Stimulated activated CD8-positive, alpha-beta memory T cell treated with anti-CD3 and anti-CD28 coated beads, Interleukin-4, amount 100 ng/mL, for 4 hours (primary cell): ENCODE measurements at places on chromosomes 5 and 9.

GRCh38 chr5:159211729-159212174, 2.4 kb upstream of the RNF145 start:
- DNase-seq, result no peak

DNA sequence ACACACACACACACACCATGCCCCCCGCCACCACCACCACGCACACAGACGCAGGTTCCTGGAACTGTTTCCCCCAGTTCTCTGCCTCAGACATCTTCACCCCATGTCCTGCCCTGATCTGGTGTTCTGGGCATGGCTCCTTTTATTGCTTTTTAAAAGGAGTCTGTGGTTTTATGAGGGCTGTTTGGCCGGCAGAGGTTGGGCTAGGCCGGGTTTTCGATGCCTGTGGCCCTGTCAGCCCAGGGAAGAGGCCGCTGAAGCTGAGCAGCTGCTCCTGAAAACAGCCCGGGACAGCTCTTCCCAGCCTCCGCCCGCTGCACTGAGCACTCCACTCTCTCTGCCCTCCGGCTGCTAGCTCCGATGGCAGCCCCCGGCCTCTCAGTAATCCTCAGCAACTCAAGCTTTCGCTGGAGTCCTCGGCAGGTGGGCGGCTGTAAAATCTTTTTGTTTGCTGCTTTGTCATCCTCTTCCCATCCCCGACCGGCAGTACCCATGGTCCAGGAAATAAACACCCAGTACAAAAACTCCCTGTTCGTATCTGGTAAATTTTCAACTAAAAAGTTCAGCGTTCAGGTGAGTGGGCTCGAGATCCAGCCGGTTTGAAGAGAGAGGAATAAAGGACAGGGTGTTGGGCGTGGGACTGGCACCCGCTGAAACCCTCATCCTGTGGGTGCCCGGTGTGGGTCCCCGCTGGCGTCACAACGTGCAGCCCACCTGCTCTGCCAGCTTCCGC, 103.0 kb upstream of the ERCC6L2 start:
- no peak for DNase-seq

DNA sequence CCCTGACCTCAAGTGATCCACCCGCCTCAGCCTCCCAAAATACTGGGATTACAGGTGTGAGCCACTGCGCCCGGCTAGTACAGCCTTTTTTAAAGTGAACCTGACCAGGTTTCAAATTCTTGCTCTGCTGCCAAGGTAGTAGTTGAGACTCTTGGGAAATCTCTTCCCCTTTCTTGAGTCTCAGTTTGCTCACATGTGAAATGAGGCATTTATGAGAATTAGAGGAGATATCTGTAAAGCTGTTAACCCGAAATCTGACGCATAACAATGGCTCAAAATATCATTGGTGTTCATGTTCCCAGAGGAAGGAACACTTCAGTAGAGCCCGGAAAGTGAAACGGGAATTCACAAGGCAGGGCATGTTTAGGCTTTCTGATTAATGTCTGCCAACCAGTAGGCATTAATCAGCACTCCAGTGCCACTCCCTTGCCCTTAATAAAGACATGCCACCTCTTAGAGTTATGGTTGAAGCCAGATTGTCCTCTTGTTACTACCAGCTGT, 1.5 kb downstream of the ARPC5L start:
- no peak for DNase-seq

- DNase-seq, result no peak
Measured at GRCh38 chr5:167071981-167072610, 1219.3 kb upstream of the WWC1 start.

DNA sequence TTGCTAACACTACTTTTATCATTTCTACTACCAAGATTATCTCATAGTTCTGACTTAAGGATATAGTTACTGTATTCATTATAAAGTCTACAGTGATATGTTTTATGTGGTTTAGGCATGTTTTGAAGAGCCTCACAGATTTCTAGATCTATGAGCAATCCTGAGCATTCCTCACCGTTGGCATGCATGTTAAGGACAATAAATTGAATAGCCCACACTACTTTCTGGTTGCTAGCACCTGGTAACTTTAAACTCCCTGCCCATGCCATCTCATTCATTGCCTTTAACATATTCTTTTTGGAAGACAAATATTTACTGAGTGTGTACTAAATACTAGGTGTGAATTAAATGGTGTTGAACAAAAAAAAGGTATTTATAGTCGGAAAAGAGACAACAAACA, 868.1 kb upstream of the CDH9 start:
- no peak for DNase-seq

- DNase-seq, result no peak
Measured at GRCh38 chr5:3828761-3829160, 233.1 kb downstream of the IRX1 start.

- no peak for DNase-seq
Measured at GRCh38 chr5:39473156-39473775, 48.5 kb upstream of the DAB2 start.

DNA sequence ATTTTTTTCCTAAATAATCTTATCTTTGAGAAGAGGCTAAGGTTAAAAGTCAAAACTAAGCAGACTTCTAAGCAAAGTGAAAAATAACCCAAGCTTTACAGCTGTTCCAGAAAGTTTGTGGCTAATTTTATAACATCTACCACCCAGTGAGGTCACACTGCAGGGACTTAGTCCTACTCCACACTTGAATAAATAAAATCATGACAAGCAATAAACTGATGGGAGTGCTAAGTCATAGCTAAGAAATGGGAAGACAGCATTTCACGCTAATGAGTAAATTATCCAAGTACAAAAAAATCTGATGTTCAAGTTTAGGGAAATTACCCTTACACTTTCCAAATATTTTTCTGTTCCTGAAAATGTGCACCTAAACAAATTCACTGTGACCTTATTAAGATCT, 47.7 kb downstream of the ZNF608 start:
- no peak for DNase-seq

- DNase-seq, result no peak
Measured at GRCh38 chr9:12773562-12773961, 1.3 kb upstream of the LURAP1L start.

DNA sequence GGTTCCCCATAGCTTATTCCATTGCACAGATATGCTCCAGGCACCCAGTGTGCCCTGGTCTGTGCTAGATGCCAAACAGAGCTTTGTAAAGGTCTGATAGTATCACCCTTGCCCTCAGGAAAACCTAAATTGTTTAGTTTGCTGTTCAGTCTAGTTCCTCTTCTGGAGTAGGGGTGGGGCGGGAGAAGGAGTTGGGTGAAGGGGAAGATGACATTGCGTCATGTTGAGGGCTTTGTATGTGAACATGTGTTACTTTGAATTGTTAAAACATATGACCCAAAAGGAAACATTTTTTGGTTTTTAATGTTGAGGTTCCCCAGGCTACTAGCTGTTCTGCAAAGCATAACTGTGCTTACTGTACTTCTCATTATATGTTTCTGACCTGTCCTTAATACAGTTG, 40.6 kb downstream of the HACD4 start:
- DNase-seq, result no peak

- no peak for DNase-seq
Measured at GRCh38 chr5:96509316-96509715, 76.3 kb upstream of the PCSK1 start.

DNA sequence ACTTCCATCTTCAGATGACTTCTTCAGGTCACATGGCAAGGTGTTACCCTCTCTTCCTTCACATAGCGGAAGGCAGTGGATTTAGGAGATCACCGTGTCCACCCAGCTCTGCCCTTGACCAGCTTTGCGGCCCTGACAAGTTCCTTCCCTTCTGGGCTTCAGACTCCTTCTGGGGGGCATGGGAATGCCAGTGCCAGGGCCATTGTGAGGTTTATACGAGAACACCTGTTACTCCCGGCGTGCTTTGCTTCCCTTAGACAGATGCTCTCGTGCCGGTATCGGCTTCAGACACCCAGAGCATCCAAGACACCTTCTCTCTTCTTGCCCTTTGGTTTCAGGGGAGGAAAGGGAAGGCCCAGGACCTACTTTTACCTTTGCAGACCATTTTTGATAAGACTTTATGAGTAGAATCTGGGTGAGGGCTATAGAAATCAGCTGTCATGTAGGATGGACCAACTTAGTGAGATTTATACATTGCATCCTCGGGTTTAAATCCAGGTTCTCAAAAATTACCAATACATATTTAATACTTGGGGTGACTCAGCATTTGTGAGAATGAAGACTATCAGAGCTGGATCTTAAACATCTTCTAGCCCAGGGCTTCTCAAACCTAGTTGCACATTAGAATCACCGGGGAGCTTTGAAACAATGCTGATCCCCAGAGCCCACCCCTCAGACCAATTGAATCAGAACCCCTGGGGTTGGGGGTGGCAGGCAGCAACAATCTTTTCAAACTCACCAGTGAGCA, 138.2 kb downstream of the MVB12B start:
- DNase-seq, result no peak

DNA sequence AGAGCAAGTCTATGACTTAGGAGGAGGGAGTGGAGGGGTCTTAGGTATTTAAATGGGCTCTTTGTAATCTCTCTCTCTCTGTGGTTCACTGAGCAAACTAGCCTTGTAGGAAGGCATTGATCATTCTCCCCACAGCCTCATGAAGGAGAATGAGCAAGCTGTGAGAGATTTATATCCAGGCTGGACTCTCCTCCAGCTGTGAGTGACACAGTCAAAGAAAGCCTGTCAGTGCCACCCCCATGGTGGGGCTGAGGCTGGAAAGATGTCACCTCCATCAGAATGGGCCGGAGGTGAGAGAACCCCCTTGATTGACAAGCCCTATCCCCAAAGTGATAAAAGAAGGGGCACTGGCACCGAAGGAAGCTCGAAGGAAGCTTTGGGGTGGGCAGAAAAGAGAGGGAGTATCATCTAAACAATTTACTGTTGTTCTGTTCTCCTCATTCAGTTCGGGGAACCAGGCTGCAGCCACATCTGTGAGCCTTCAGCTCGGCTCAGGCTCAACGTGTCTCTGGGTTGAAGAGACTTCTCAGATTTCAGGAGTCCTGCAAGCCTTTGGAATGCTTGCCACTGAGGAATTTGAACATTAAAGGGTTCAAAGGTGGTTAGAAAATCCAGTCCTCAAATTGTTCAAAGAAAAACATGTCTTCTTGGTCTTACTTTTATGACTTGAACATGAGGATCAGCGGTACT, 538.2 kb upstream of the ZNF462 start:
- no peak for DNase-seq

- DNase-seq, result no peak
Measured at GRCh38 chr9:79377339-79377855, 194.4 kb upstream of the TLE4 start.

DNA sequence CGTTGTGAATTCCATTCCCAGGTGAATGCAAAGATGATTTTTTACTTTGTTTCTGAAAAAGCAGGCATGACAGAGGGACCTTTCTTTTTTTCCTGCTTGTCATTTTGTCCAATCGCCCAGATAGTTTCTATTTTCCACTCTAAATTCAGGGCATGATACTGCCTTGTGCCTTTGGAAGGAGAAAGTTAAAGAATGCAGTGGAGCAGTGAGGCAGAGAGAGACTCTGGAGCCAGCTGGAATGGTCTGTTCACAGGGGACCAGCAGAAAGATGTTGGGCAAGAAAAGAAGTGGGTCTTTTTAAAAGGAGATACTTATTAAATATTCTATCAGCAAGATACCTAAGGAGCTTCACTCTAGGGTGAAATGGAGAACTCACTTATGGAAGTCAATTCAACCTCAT, 532.3 kb downstream of the BRINP1 start:
- DNase-seq, result no peak

GRCh38 chr5:545641-546375, 21.6 kb upstream of the SLC9A3 start:
- no peak for DNase-seq

DNA sequence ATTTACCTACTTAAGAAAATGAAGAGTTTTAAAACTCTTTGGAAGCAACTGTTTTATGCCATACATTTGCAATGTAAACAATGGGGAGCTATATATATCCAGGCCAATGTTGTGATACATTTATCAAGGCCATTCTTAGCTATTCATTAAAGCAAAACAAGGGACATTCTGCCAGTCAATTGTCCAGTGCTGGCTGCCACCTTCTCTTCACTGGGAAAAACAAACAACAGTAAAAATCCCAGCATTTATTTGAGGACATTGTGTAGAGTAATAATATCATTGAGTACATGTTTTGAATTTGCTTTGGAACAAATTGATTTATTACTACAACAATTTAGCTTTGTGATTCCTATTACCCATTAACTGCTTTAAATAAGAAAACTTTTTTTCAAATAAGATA, 1107.4 kb downstream of the DTWD2 start:
- DNase-seq, result no peak

DNA sequence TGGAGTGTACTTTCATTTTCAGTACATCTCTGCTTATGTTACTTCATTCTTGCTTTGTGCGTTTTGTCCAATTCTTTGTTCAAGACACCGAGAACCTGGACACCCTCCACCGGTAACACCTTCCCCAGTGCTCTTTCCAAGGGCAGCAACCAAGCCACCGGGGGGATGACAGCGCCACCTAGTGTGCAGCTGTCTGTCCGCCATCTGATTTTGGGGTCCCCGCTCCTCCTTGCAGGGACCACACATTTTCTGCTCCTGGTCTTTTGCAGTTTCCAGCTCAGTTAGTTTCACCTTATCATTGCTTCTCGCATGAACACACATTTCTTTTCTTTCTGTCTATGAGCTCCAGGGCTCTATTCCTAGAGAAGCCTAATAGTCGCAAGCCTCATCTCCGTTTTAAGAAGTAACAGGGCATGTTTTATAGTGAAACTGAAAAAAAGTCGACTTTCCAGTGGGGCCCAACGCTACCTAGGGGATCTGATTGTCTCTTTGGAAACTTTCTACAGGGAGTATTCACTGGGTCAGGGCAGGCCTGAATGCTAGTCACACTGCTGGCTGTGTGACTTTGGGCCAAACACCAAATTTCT, 152.1 kb downstream of the FSTL4 start:
- no peak for DNase-seq

DNA sequence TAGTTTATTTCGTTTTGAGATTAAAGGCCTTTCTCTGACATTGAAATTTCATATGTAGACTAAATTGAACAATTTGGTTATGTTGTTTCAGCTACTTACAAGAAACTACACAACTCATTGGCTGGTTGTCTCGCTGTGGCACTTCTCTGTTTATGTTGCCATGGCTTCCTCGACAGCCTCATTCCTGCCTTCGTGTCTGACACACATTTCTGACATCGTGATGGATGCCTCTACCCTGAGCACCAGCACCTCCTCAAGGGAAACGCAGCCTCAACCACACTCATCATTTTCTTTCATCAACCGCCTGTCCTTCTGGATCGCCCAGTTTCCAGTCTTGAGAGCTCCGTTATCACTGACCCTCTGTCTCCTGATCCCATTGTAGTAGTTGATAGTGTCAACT, 562.8 kb downstream of the PDE4D start:
- DNase-seq, result no peak

GRCh38 chr5:159353661-159354252, 23.5 kb upstream of the IL12B start:
- no peak for DNase-seq

DNA sequence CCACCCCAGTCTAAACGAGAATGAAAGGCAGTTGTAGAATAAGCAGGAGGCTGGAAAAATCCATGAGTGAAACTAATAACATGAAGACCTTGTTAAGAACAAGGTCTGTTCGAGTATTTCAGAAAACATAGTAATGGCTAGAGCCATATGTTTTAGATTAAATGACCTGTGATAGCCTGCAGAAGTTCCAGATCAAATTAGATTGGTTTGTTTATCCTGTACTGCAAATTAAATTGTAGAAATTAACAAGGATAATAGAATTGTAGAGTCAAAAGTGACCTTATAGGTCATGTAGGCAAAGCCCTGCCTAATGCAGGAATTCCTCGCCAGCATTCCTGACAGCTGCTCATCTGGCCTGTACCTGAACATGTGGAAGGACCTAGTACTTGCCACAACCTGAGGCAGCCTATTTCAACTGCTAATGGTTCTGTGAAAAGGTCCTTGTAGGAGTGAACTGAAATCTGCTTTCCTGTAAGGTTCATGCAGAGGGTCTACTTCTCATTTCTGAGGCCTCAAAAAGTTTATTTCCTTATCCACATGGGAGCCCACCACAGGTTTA, 17.2 kb downstream of the LIX1 start:
- no peak for DNase-seq
